NCI-H1417 treated with DMSO at 0.1 percent for 48 hours (cell line): ENCODE measurements at places on chromosomes 6 and 20.

DNA sequence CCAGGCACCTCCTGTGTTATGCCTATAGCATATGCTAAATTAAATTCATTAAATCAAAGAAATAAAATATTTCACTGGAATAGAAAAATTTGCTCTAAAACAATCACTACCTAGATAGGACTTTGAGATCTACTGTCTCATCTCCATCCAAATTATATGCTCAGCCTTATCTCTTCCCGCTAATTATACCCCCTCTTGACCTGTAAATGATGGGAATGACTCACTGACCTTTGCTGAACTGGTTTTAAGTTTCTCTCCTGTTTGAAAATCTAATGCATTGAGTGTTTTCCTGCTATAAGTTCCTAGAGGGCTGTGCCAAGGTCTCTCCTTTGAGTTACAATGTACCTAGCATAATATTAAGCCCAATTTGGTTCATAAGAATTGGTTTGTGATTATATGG, 110.1 kb downstream of the BMP2 start:
- no peak for DNase-seq

DNA sequence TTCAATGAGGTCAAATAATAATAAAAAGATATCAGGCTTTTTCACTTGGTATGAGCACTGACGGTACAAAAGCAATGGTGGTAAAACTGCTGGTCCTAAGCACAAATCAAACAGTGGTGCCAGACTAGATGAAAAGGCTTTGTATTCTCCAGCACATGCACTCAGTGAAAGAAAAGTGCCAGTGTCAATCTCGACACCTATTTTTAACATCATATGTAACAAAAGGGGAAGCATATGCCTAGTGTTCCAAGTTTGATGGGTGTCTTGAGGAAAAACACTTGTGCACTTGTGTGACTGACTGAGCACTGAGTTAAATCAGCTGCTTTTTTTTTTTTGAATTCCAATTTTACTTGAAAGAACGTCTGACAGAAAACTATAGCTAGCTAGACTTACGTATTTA, 27.3 kb downstream of the MED23 start:
- no peak for DNase-seq

GRCh38 chr6:108998485-108998884, 96.2 kb downstream of the SESN1 start:
- DNase-seq, result no peak

GRCh38 chr6:122654012-122654411, 43.8 kb downstream of the PKIB start:
- DNase-seq, result no peak

DNA sequence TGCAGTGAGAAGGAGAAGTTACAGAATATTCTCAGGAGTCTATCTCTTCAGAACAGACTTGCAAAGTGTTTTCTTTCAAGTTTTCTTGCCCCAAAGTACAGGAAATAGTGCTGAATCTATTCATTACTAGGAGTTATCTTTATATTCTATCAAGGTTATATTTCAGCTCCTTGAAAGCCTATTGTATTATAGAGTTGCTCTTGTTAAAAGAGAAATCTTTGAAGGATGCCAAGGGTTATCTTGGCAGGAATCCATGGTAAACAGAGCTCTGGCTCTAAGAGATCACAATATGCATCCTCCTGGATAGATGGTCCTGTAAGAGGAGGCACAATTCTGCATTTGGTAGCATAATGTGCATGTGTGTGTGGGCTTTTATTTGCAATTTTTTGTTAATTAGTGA, 21.2 kb upstream of the SNRPB2 start:
- DNase-seq, result no peak

GRCh38 chr6:33212857-33213165, 4.5 kb downstream of the RING1 start:
- no peak for DNase-seq

DNA sequence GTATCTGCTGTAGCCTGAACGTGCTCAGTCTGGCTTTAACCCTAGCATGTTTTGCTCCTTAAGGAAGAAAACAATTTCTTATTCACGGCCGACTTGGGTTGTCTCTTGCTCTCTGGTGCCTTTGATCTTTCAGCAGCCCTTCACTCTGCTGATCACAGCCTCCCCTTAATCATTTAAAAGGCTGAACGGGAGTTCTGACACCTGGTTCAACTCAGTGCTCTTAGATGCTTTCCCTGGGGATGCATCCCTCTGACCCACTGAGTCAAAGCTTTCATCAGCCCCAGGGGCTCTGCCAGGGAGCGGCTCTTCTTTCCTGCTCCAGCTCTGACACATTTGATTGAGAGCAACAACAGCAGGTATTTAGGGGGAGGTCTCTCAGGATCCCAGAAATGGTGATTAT, 79.0 kb upstream of the FYN start:
- no peak for DNase-seq

DNA sequence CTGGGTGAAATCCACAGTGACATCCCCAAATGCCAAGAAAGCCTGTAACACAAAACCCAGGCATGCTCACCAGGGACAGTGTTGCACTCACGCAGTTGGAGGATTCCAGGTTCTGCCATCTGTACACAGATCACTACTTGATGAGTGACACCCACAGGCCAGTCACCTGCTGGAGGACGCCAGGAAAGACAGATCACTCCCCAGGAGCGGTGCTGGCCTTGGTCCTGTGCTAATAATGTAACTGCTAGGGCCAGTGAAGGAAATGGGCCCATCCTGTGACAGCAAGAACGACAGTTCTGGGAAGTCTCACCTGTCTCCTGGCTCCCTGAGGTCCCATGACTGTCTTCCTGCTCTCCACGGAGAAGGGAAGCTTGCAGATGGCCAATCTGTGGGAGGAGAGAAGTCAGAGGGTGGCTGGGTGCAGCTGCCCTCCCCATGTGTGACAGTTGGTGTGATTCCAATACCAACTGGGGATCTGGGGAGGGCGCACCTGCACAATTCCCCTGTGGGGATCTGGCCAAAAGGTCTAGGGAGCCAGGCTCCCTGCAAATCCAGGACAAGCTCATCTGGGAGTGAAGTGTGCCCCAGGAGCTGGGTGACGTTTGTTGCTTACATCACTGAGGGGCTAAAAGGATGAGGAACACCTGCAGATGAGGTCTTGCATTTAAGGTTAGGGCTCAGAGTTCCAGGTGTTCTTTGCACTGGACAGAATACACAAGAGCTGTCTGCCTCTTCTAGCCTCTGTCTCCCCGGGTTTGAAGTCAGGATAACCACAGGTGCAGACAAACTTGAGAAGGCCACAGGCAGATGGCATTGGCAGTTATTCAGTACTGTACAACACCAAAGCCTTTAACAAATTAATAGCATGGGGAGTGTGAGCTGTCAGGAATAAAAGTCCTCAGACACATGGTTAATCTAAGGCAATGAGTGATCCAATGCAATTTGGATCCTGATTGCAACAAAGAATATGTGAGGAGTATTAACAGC, 10.3 kb downstream of the ZNF337 start:
- no peak for DNase-seq

- DNase-seq, result no peak
These were observed 806 bp downstream of the HLA-DOB start for GRCh38 chr6:32815996-32816395.

GRCh38 chr6:169520104-169520503, 181.7 kb downstream of the WDR27 start:
- DNase-seq, result no peak

- DNase-seq, result no peak
These were observed 2.1 kb downstream of the TFEB start for GRCh38 chr6:41733360-41733706.

- DNase-seq, result no peak
These were observed 63.6 kb downstream of the GCLC start for GRCh38 chr6:53481323-53481722.
